Urinary bladder (tissue), 4 donors: ENCODE measurements at places on chromosomes 5 and 9.

GRCh38 chr5:132103332-132103951, 29.9 kb downstream of the CSF2 start:
- no peak for DNase-seq

GRCh38 chr9:133604214-133604613, 5.0 kb downstream of the FAM163B start:
- DNase-seq = no peak

- DNase-seq = no peak
Observed at GRCh38 chr9:116390303-116391228, 237.0 kb downstream of the PAPPA start.

DNA sequence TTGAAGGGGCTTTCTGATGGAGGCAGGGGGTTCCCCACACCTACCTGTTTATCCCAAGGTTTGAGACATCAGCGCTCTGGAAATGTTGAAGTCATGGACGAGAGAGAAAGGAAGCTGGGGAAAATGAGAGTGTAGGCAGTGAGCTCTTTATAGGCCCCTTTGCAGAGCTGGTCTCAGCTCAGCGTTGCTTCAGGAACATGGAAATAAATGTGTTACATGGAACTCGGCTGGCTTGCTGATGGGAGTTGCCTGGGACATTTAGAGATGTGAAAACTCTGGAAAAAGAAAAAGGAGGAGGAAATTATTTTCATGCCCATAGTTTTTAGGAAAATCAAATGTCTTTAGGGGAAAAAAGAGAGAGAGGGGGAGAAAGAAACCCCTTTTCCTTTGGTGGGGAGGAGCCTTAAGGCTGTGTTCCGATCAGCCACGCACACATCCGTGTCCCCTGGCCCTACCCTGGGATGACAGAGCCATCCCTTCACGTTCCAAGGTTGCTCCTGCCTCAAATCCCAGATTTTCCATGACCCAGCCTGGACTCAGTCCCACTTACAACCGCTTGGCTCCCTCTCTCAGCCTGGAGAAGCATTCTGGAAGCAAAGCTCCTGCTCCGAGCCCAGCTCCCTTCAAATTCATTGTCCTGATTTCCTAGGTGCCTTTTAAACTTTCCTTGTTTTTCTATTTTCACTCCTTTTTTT, 78.3 kb downstream of the COL27A1 start:
- DNase-seq = no peak

DNA sequence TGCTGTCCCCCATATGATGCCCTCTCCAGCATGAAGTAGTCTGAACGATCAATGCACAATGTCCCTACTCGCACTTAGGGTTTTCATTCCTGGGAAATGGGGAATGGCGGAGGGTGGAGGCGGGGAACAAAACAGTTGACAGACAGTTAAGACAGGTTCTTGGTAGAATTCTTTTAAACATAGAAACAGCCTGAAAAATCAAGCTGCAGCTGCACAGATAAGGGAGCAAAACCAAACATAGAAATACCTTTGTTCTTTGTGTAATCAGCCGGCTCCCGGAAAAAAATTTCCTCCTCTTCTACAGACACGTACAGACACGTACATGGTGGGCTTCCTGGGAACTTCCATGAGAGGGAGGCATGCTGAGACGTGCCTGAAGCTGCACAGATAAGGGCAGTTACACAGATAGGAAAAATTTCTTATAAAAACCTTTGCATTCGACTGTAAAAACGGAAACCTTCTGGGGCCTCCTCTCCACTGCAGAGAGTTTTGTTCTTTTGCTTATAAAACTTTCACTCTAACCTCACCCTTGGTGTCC, 662.4 kb upstream of the PTPRD start:
- no peak for DNase-seq

DNA sequence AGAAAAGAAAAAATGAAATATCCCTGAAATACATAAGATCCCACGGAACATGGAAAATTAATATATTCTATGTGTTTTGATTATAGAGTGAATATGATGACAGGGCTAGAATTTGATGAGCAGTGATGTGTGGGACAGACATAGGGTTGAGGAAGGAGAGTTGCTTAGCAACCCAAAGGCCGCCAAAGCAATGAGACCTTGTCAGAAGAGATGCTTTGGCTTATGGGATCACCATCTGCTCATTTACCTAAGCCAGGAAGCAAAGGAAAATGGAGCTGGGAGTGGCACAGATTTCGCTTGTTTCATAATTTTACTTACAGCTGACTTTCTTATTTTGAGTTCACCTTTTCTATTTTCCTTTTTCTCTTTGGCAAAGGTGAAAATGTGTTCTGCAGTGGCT, 20.9 kb upstream of the HAPLN1 start:
- DNase-seq = no peak

DNA sequence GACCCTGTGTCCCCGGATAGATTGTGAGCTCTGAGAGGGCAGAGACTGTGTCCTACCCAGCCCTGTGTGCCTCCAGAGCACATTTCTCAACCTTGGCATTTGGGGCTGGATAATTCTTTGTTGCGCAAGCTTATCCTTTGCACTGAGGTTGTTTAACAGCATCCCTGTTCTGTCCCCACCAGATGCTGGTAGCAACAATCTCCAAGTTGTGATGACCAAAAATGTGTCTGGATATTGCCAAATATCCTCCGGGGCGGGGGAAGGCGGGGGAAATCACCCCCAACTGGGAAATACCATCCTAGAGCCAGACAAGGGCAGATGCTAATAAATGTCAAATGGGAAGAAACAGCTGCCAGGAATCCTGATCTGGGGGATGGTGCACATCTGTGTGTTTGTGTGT, 24.0 kb upstream of the TNIP1 start:
- DNase-seq = no peak

- no peak for DNase-seq
Observed at GRCh38 chr5:33311893-33312292, 128.9 kb upstream of the TARS1 start.

DNA sequence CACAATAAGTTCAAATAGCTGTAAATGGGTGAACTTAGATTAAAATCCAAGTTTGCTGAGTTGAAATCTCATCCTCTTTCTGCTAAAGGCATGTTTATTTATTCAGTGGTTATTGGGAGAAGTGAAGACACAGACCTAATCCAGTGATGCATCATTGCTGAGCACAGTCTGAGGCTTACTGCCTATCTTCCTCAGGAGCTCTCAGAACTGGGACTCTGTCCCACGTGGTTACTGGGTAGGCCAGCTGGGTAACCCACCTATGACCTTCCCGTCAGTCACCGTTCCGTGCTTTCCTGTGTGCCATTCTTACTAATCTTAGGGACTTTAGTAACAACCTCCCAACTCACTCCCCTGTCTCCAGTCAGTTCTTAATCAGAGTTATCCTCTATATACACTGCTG, 226.8 kb upstream of the ATP10B start:
- DNase-seq = no peak

DNA sequence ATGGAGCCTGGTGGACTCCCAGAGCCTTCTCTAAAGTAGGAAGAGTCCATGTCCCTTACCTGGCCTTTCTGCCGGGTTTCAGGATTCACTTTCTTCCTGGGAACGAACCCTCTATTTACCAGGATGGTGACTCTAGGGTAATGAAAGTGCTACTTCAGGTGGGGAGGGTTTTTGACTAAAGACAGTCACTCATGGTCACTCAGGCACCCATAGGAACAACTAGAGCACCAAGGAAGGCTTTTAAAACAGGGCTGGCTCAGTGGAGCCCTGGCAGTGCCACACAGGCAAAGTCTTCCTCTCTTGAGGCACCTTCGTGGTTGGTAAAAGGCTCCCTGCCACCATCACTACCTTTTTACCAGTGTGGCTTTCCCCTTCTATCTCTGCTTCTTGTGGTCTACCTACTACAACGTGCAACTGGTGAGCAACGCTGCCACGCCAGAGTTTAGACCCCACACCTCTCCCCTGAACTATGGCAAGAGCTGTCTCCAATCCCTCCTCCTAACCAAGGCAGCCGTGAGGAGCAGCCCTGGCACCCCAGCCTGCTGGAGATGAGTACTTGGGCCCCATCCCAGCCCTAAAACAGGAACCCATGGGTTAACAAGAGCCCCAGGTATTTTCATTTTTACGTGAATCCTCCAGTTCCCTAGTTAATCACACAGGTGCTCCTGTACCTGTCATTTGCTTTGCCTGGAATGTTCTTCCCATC, 3.5 kb downstream of the SURF1 start:
- DNase-seq = no peak

DNA sequence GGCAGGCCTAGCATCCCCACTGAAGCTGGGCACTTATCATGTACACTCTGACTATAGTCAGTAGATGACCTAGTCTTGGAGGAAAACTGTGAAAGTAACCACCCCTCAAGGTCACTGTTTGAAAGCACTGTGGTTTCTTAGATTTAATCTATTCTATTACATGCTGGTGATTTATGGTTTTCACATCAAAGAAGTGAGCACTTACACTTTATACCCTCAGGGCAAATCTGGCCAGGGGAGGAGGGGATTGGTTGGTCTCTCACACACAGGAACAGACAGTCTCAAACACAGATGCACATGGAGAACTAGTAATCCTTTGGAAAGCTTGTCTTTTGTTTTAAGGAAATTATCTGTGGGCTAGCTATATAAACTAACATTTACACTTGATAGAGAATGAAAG, 17.9 kb upstream of the SPIN1 start:
- DNase-seq = no peak

GRCh38 chr5:33462456-33462855, 21.7 kb downstream of the TARS1 start:
- DNase-seq = no peak

GRCh38 chr5:12805165-12805698, 901.0 kb upstream of the CTNND2 start:
- no peak for DNase-seq

DNA sequence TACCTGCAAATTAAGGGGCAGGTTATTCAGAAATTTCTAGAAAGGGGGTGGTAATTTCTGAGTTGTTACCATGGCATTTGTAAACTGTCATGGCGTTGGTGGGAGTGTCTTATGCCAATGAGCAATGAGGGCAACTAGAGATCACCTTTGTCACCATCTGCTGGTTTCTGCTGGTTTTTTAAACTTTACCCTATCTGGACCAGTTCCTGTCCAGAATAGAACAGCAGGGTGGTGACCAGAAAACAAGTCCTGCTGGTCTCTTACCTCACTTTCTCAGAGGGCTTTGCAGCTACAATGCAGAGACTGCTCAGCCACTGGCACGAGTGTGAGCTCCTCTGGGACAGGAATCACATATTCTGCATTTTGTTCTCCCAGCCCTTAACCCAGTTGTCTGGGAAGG, 51.4 kb downstream of the FAM114A2 start:
- no peak for DNase-seq

DNA sequence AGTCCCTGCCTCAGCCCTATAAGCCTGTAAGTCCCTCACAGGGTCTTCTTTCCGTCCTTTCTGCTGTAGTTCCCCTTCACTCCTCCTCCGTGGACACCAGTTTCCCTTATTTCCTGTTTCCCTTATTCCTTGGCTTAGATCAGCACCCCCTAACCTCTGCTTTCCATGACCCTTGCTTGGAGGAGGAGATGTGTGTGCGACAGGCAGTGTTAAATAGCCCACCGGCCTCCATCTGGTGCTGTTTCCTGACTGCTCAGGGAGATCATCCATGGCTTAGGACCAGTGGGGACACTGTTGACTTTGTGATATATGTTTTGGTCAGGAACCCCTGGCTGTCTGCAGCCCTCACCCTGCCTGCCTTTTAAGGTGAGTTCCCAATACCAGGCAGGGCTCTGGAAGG, 34.1 kb upstream of the PSD2 start:
- DNase-seq = no peak

DNA sequence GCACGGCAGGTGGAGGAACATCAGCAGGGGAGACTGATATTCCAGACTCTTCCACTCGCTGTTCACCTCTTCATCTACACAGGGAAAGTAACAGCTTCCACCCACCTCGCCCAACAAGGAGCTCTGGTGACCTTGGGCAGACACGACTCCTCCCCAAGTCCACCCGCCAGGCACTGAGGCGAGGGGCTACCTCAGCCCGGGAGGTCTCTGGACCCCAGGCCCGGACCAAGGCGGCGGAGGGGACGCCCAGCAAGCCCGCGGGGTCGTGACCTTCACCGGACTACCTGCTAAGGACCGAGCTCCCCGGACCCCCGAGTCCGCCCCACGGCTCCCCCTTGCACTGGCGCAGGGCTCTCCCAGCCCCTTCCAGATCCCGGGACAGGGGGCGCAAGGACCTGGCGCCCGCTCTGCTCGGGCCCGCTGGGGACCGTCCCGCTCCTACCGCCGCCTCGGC, 70.2 kb upstream of the LPCAT1 start:
- no peak for DNase-seq

DNA sequence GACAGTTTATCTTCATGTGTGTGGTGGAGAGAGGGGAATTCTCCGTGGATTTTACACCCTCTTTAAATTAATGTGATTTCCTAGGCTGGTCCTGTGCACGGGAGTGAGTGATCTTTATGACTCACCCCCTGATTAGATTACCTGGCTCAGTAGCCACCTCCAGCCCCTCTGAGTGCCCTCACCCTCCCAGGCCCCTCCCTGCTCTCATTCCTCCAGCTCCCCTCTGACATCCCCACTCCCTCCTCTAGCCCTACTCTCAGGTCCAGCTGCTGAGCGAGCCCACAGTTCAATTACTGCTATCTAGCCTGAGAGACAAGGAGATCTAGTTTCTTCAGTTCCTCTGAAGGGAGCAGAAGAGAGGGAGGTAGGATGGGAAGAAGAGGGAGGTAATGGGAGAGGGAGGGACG, 61.8 kb upstream of the ARAP3 start:
- no peak for DNase-seq

GRCh38 chr5:151155775-151156506, 1.6 kb downstream of the ANXA6 start:
- DNase-seq = no peak

GRCh38 chr5:137375741-137376526, 123.2 kb downstream of the SPOCK1 start:
- DNase-seq = no peak

DNA sequence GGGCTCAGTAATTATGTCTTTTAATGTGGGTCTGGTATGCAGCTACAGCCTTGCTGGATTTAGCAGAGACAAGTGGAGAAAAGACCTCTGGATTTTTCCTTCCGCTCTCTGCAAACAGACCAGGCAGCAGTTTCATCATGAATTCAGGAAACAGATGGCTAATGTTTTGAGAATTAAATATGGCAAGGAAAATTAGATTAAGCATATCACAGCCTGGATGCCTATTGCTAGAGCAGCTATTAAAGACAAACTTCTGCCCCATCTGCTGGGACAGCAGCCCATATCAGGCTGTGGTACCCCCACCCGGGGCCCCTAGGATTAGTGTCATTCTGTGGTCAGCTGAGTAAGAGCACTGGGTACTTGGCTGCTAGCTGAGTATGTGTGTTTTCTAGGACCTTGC, 6.2 kb downstream of the SKP2 start:
- no peak for DNase-seq

- no peak for DNase-seq
Observed at GRCh38 chr5:37787742-37788141, 52.1 kb downstream of the GDNF start.

- DNase-seq = no peak
Observed at GRCh38 chr5:57745700-57746651, 263.4 kb upstream of the ACTBL2 start.

DNA sequence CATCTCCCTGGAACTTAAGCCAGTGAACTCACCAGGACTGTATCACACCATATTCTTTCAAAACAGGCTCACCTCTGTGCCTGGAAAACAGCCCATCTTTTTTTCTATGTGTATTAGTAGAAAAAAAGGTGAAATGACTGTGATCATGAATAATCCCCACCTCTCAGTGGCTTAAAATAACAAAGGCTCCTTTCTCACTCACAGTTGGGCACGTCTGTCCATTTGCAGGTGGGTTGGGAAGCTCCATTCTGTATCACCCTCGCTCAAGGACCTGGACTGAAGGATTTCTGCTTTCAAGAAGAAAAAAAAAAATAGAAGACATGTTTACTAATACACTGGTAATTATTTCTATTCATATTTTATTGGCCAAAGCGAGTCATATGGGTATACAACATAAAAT, 17.3 kb upstream of the FGF1 start:
- DNase-seq = no peak

- DNase-seq = no peak
Observed at GRCh38 chr9:114149765-114150340, 5.5 kb upstream of the COL27A1 start.
